ENCODE measurements at places on chromosomes 4 and X. TPM values are rescaled to one million over a fixed set of nuclear protein-coding genes. Genes with fewer than 3 reads are reported as not detected.

MAGEC1 gene
- total RNA-seq: not detected

DNA sequence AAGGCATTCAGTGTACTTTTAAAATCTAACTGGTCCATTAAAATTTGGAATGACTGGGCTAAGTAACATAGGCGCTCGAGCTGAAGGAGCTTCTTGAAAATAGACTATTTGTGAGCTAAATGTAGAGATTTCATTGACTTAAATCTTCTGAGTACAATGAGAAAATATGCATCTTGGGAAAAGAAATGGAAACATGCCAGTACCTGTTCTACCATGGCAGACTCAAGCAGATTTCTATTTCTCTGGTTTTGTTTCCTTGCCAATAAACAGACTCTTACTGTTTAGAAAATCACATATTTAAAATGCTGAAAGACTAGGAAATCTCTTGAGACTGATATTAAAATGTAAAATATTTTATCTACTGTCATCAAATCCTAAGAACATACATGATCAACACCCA, 678.1 kb downstream of the FAT4 start:
- no peaks in the 10 kb centered on the region for H3K4me1 ChIP-seq
- no peaks in the 10 kb centered on the region for H3K27me3 ChIP-seq
- H3K27ac ChIP-seq: no peak overlapping the region
- H3K36me3 ChIP-seq: no peaks in the 10 kb centered on the region

HTN3 gene
- total RNA-seq: not detected

GRCh38 chr4:6928081-6928480, 18.5 kb downstream of the TBC1D14 start:
- H3K27ac ChIP-seq: no peak overlapping the region
- H3K27me3 ChIP-seq: no peaks in the 10 kb centered on the region
- no peak overlapping the region for H3K4me3 ChIP-seq
- H3K4me1 ChIP-seq: peaks cover 56% of the 10 kb centered on the region
- DNase-seq: no peak

GRCh38 chrX:156001001-156001666, 3.6 kb downstream of the IL9R start:
- H3K4me1 ChIP-seq: peaks cover 37% of the 10 kb centered on the region
- DNase-seq: no peak
- H3K36me3 ChIP-seq: no peaks in the 10 kb centered on the region
- H3K27ac ChIP-seq: no peak overlapping the region

DNA sequence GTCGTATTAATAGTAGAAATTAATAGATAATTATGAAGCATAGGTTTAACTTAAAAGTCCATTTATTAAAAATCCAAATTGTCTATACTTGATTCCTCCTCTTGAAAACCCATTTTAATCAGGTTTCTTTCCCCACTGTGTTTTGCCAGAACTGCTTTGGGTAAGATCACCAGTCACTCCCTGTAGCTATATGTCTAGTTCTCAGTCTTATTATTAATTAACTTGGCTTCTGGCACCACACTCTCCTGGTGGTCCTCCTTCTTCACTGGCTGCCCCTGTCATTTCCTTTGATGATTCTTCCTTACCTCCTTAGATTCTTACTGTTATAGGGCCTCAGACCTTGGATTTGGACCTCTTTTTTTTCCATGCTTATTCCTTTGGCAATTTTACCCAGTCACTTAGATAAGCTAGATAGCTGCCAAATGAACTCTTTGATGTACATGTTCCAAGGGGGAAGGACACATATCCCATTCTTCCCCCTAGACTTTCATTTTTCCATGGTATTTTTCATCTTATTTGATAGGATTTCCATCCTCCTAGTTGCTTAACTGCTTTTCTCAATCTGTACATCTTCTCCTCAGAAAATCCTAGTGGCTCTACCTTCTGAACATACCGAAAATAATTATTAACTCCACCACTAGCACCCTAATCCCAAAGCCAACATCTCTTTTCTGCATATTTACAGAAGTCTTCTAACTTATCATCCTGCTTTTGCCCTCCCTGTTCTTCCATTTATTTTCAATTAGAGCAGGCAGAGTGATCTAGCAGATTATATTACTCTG, 24.5 kb downstream of the GIMD1 start:
- no peak for DNase-seq
- H3K27me3 ChIP-seq: no peaks in the 10 kb centered on the region
- H3K4me3 ChIP-seq: no peak overlapping the region
- H3K36me3 ChIP-seq: peaks cover 49% of the 10 kb centered on the region
- H3K4me1 ChIP-seq: peaks cover 44% of the 10 kb centered on the region

TMEM255A gene
- not detected for total RNA-seq

MAOA gene
- total RNA-seq: 16.8 TPM

All from activated CD4-positive, alpha-beta memory T cell treated with anti-CD3 and anti-CD28 coated beads for 36 hours (primary cell).